ENCODE measurements at places on chromosomes 7 and 10. TPM values are rescaled to one million over a fixed set of nuclear protein-coding genes. Genes with fewer than 3 reads are reported as not detected.

DNA sequence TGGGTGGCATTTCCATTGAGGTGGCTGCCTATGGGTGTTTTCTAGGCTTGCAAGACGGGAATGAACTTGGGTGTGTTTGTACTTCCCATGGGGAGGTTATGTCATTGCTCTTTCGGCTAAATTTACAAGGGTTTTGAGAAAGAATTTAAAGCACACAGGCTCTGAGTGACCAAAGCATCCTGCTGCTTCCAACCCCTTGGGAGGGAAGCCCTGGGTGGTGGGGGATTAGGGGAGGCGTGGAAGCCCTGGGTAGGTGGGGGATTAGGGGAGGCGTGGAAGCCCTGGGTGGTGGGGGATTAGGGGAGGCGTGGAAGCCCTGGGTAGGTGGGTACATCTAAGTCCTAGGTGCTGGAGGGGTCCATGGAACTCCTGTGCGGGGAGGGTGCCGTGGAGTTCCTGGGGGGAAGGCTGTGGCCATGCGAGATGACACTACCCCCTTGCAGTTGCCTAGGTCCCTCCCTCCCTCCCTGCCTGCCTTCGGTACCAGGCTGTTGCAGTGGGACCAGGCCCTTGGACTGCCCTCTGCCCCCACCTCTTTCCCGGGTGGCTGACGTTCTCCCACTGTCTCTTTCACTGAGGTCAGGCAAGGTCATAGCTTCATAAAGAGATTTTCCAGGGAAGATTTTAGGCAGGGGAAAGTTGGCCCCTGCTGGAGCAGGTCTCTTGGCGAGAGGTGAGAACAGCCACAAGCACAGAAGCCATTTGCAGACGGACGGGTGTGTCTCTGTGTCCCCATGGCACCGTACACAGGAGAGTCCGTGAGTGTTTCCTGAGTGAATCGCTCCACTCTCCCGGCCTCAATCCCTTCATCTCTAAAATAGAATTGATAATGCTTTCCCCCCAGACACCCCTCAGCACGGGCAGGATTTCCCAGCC lies 19.5 kb downstream of the PRF1 start:
- no peak for DNase-seq

DNA sequence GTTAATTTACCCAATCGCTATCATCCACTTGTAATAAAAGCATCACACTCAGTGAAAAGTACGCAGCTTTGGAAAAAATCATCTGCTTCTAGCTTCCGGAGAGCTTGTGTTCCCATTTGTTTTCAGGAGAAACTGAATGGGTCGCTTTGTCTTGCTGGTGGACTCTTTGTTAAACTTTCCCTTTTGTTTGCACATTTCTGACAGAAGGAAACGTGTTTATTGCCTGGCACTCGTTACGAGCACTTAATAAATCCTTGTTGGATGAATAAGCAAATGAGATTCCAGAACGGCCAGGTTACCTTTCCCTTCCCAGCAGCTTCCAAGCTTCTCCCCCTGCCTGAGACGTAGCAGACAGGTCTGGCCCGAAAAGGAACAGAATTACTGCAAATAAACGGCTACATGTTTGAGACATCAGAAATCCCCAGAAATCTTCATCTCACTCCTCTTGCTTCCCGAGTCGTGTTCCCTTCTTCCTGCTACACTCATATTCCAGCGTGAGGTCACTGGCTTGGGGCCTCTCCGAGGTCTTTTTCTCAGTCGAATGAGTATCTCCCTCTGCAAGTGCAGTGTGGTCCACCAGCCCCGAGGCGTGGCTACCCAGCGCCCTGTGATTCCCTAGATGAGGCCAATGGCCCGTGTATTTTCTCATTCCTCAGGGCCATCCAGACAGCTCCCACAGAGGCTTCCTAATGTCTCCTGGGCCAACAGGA lies 167.2 kb downstream of the FRMD4A start:
- DNase-seq = peak; percentile 38

The CRCP gene
- total RNA-seq = 59.0 TPM

The ZNF485 gene
- total RNA-seq = 3.7 TPM

GRCh38 chr7:95545673-95546072 lies 50.6 kb downstream of the PDK4 start:
- DNase-seq = no peak

GRCh38 chr10:126908225-126908624 lies 3.0 kb downstream of the DOCK1 start:
- DNase-seq = no peak

The ALDH18A1 gene
- 79.4 TPM for total RNA-seq

The NT5C2 gene
- 43.8 TPM for total RNA-seq

The TSPAN13 gene
- total RNA-seq = 75.5 TPM

DNA sequence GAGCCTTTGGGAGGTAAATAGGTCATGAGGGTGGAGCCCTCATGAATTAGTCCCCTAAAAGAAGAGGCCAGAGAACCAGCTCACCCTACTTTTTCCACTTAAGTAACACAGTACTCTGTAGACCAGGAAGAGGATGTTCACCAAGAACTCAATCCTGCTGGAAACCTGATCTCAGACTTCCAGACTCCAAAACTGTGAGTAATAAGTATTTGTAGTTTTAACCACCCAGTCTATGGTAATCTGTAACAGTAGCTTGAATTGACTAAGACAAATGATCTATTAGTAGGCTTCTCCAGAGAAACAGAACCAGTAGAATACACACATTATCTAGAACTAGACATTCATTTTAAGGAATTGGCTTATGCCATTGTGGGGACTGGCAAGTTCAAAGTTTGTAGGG lies 51.5 kb downstream of the ANKMY2 start:
- peak; percentile 61 for DNase-seq

- DNase-seq = peak; percentile 2
Observed at GRCh38 chr10:75814014-75814413, 382.6 kb downstream of the LRMDA start.

The SEC24C gene
- 40.6 TPM for total RNA-seq

- DNase-seq = no peak
Observed at GRCh38 chr7:1941464-1942242, 271.6 kb downstream of the ELFN1 start.

DNA sequence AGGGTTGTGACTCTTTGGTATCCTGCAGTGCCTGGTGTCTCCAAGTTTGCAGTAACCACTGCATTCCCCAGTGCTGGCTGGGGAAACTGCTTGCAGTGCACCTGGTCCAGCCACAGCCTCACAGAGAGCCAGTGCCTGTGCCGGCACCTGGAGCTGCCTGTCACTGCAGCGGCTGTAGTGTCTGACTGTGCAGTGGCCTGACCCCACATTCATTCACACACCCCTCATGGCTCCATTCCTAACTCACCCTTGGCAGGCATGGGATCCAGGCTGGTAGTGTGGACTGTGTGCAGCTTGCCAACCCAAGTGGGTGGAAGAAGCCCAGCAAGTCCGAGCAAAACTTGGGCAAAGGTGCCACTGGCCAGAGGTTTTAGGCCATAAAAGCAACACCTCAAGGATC lies 3.7 kb upstream of the CYP3A43 start:
- DNase-seq = no peak

DNA sequence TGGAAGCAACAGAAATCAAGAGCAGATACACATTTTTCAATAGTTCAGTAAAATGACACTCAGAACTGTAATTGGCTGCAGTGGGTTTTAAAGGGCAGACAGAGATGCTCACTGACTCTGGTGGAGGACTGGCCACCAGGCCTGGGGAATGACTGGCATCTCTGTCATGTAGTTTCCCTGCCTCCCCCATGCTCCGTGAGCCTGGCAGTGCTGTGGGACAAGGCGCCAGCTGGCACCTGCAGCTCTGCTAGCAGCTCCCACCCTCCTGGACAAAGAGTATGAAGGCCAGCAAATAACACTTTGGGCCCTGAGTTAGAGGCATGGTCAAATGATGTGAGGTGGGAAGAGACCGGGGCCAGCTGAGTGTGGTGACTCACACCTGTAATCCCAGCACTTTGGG lies 15.0 kb downstream of the TSPAN33 start:
- no peak for DNase-seq

The COL17A1 gene
- 2.9 TPM for total RNA-seq

DNA sequence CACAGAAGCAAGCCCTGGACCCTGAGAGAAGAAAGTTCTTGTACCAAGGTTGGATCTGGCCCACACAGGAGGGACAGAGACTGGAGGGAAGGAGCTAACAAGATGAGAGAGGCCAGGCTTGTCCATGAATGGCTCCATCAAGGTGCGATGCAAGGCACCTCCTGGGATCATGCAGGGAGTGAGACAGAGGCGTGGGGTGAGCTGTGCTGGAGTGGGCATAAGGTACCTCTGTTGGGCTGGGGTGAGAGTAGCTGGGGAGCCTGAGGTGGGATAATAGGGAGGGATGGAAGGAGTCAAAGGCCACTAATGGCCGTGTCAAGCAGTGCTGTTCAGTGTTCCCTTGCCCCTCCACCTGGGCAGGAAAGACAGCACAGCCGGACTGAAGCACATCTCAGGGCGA lies 9.9 kb downstream of the TMEM72 start:
- DNase-seq = no peak

- no peak for DNase-seq
Observed at GRCh38 chr7:5296015-5296610, 13.4 kb downstream of the SLC29A4 start.

GRCh38 chr7:104816537-104816936 lies 197.5 kb upstream of the KMT2E start:
- DNase-seq = no peak

The GIGYF1 gene
- 4.0 TPM for total RNA-seq

GRCh38 chr7:149883452-149883861 lies 9.7 kb downstream of the ATP6V0E2 start:
- peak; percentile 46 for DNase-seq

DNA sequence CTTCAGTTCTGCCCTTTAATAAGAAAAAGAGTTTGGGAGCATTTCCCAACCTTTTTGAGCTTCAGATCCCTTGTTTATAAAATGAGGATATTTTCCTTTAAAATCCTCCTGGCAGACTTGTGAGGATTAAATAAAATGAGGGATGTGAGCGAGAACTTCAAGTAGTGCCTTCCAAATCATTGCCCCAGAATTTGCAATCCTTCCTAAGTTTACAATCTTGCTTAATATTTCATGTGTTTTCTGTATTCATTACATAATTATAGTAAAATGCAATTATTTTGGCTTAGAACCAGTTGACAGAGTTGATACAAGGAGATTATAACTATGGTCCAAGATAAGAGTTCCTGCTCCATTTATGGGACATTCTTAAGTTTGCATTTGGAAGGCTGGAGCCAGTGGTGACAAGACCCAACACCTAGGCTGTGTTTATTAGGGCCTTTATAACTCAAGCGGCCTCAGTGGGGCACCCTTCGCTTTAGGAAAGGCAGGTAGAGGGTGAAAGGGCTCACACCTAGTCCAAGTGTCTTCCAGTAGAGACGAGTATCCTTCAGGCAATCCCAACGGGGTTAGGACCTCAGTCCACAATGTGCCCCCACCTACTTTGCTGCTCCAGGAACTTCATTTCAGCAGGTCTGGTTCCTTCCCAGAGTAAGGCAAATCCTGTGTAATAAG lies 317.5 kb downstream of the WDR11 start:
- no peak for DNase-seq

DNA sequence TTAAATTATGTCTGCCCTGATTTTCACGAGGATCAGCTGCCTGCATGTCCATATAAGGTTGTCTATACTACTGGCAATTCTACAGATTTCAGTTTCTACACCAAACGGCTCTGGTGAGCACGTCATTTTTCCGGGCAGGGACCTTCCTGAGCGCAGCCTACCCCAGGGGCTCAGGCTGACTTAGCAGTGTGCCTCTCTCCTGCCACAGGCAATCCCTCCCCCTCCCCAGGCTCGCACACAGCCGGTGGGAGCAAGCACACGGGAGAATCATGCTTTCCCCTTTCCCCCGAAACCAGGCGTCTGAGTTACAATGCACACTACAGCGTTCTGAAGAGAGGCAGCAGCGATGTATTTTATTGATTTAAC lies 1.7 kb downstream of the KLF6 start:
- DNase-seq = peak; percentile 68

DNA sequence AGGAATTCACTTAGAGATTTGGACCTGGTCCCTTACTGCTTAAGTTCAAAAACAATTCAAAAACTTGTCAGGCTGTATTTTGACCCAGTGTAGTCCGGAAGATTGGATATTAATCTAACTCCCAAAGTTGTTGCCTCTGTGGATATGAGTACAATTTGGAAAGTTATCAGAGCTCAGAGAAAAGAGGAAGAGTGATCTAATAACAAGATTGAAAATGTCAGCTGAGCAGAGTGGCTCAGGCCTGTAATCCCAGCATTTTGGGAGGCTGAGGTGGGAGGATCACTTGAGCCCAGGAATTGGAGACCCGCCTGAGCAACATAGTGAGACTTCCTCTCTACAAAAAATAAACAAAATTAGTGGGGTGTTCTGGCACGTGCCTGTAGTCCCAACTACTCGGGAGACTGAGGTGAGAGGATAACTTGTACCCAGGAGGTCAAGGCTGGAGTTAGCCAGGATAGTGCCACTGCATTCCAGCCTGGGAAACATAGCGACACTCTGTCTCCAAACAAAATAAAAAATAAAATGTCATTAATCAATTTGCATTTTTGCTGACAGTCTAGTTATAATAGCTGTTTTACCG lies 3.2 kb upstream of the ASCC1 start:
- no peak for DNase-seq

The ASZ1 gene
- total RNA-seq = not detected

DNA sequence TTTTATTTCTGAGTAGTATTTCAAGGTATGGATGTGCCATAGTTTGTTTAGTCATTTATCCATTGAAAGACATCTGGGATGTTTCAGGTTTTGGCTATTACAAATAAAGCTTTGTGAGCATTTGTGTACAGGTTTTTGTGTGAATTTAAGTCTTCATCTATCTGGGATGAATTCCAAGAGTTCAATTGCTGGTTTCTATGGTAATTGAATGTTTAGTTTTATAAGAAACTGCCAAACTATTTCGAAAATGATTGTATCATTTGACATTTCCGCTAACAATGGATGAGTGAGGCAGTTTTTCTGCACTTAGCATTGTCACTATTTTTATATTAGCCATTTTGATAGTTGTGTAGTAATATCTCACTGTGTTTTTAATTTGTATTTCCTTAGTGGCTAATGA lies 99.4 kb downstream of the WDFY4 start:
- no peak for DNase-seq

GRCh38 chr10:123743441-123744223 lies 77.5 kb downstream of the GPR26 start:
- peak; percentile 60 for DNase-seq

- DNase-seq = no peak
Observed at GRCh38 chr10:79339266-79339665, 8.0 kb upstream of the PPIF start.

GRCh38 chr10:113045147-113046055 lies 95.4 kb downstream of the TCF7L2 start:
- peak; percentile 97 for DNase-seq

GRCh38 chr7:43784030-43784584 lies 25.6 kb downstream of the BLVRA start:
- DNase-seq = no peak

The GPR141 gene
- not detected for total RNA-seq

GRCh38 chr10:6114299-6114698 lies 25.5 kb downstream of the RBM17 start:
- no peak for DNase-seq

The KEL gene
- not detected for total RNA-seq

DNA sequence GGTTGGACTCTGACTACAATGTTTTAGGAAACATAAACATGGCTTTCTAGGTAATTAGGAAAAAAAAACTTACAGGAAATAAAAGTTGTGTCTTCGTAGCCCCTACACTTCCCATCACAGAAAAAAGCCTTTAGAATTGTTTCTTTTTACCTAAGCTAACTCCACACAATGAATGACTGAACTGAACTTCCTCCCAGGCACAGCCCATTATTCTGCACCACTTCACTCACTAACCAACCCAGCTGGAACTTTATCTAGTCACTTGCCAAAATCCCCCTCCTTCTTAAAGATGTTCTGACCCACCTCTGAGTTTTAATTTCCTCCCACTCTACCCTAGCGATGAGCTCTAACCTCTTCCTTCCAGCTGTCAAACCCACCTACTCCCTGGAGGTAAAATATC lies 91.7 kb upstream of the MEOX2 start:
- DNase-seq = no peak

The CYP2C19 gene
- not detected for total RNA-seq

- DNase-seq = no peak
Observed at GRCh38 chr10:52949899-52950298, 177.3 kb upstream of the MBL2 start.
